ENCODE measurements at places on chromosomes 16 and 17.
A peak's percentile ranks its signal among the peaks of the same experiment; 100 is the strongest.

DNA sequence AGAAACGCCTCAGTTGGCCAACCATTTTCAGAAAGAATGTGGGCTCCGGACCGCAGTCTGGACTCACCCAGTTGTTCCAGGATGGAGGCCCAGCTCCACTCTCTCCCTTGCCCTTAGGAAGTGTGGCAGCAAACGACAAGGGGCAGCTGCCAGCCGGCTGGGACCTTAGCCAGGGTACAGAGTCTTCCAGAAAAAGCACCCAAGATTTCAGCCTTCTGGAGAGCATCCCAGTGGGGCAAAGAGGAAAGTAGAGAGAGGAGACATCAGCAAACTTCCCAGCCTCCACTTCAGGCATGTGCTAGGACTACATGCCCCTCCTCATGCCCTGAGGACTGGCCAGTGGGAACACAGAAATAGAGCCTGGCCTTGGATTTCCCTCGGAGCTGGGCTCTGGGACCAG is 56.8 kb upstream of the SCNN1B start:
- no peak for DNase-seq

- DNase-seq = peak; percentile 7
These were observed 14.7 kb upstream of the TMEM220 start for GRCh38 chr17:10744501-10745000.

GRCh38 chr17:57916925-57917858 is 38.0 kb downstream of the CUEDC1 start:
- no peak for DNase-seq

DNA sequence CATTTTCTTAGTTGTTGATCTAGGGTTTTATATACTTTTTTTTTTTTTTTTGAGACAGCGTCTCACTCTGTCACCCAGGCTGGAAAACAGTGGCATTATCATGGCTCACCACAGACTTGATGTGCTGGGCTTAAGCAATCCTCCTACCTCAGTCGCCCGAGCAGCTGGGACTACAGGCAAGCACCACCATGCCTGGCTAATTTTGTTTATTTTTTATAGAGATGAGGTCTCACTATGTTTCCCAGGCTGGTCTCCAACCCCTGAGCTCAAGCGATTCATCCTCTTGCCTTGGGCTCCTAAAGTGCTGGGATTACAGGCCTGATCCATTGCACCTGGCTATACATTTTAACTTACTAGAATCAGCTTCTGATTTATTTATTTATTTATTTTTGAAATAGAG is 34.2 kb upstream of the ATP2A3 start:
- no peak for DNase-seq

DNA sequence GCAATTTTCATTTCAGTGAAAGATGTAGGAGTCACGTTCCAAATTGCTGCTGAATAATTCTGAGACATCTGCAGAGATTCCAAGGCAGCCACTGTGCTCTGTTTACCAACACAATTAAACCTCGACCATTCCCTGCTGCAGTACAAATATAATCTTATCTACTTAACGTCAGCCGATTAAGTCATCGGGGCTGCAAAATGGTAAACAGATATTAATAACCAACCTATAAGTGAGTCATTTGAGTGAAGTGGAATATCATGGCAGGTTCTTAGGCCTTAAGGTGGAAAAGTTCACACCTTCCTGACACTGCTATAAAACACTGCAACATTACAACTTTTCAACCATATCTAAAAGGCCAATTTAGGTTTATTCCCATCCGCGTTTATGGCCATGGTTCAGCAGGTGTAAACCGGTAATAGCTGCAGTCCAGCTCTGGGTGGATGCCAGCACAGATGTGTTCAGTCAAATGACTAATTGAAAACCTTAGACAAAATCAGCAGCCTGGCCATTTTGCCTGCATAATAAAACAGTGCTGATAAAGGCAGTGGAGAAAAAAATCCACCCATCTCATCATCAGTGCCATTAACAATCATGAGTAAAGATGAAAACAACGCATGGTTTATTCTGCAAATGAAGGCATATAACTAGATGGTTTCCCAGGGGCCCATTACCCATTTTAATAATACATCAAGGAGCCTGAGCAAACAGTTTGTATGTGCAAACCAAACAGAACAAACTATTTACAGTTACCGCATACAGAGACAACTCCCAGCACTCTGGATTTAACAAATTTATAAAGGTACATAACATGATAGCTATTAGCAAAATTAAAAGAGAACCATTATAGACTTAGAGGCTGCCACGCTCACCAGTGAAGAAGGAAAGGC is 202.9 kb upstream of the IRX3 start:
- DNase-seq = no peak

DNA sequence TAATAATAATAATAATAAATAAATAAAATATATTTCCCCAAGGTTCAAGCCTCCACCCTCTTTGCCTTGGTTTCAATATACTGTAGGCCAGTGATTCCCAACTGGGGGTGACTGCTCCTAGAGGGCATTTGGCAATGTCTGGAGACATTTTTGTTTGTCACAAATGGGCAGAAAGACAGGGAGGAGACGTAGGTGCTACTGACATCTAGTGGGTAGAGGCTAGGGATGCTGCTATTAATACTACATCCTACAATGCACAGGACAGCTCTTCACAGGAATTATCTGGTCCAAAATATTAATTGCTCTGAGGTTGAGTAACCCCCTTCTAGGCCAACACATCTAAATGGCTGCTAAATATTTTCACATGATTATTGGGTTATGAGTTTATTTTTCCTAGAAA is 12.8 kb upstream of the PRR14 start:
- peak; percentile 41 for DNase-seq

DNA sequence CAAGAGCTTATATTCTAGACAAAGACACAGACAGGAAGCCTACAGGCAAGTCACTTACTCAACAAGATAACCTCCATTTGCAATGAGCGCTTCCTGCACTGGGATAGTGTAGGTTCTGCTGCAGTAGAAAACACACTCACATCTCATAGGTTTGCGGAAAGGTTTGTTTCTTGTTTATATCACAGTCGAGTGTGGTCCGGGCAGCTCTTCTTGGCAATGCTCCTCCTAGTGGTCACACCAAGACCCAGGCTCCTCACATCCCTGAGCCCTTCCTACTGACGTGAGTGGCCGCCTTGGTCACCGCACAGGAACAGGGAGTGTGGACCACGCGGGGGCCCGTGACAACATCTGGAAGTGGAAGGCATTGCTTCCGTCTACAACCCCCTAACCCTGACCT is 48.0 kb upstream of the RBFOX3 start:
- DNase-seq = no peak

- no peak for DNase-seq
These were observed 94.6 kb downstream of the BANP start for GRCh38 chr16:88045820-88046303.

DNA sequence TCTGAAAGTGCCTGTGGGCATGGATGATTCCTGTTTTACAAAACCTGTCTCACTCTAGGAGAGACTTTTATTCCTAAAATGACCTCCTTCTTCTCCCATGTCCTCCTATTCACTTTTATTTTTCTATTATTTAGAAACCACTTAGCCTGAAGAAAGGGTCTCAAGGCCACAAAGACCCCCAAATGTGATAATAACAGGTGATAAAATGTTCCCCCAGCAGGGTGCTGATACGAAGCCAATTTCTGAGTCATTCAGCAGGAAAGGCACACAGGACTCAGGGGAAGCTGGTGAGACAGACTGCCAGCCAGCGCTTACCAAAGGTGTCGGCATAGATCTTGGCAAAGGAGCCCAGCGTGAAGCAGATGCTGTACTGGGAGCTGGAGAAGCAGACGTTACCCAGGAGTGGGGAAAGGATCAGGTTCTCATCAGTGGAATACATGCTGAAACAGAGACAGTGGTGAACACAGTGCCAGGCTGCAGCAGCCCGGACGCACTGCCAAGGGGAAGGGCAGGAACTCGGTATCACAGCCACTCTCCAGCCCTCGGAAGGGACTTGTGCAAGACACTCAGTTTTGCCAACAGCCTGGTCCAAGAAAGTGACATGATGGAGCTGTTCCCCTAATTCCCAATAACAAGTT is 24.6 kb downstream of the HIGD1B start:
- no peak for DNase-seq

DNA sequence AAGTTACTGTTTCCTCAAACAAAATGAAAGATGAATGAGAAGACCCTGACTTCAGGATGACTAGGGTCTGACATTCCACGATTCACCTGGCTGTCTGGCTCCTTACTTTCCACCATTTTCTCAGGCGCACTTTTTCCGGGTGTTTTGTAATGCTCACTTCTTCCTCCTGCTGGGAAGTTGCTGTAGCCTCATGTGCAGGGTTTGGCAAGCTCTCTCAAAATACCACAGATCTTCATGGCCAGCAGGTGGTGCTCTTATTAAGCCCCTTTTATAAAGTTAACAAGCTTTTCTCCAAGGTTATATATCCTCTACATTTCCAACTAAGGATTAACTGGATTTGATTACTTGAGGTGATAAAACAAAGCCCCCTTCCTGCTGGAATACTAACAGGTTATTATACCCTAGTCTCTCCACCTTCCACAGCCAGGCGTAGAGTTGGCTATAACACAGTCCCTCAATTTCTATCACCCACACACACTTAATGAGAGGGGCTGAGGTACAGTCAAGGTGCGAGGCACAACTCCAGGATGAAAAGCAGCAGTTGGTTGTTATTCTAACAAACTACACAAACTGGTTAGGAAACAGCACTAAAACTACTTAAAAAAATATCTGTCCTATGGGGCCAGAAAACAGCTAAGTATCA is 45.4 kb downstream of the STH start:
- peak; percentile 47 for DNase-seq

GRCh38 chr16:23508589-23509440 is 1.5 kb downstream of the GGA2 start:
- DNase-seq = no peak

- DNase-seq = no peak
These were observed 69.7 kb downstream of the TANC2 start for GRCh38 chr17:63035695-63036094.

- DNase-seq = no peak
These were observed 1.0 kb upstream of the HLF start for GRCh38 chr17:55263569-55264277.

Data from DND-41 (cell line).